ENCODE measurements at places on chromosomes 16 and 17. TPM values are rescaled to one million over a fixed set of nuclear protein-coding genes. Genes with fewer than 3 reads are reported as not detected.

The SNF8 gene
- 54.8 TPM for total RNA-seq

The FNDC8 gene
- total RNA-seq, result not detected

The MT1G gene
- 45.6 TPM for total RNA-seq

The CSH1 gene
- total RNA-seq, result not detected

The ITGAX gene
- total RNA-seq, result 146 TPM

The RNU2-1 gene
- 4,759 TPM for total RNA-seq

The GJD3 gene
- total RNA-seq, result not detected

The GINS2 gene
- 55.6 TPM for total RNA-seq

- no peak overlapping the region for H3K4me3 ChIP-seq
- DNase-seq, result peak; percentile 66
- H3K4me1 ChIP-seq, result no peaks in the 10 kb centered on the region
- no peaks in the 10 kb centered on the region for H3K36me3 ChIP-seq
- no peak overlapping the region for H3K27ac ChIP-seq
- peaks cover 14% of the 10 kb centered on the region for H3K27me3 ChIP-seq
These were observed 28.8 kb upstream of the GINS2 start for GRCh38 chr16:85717393-85718152.

DNA sequence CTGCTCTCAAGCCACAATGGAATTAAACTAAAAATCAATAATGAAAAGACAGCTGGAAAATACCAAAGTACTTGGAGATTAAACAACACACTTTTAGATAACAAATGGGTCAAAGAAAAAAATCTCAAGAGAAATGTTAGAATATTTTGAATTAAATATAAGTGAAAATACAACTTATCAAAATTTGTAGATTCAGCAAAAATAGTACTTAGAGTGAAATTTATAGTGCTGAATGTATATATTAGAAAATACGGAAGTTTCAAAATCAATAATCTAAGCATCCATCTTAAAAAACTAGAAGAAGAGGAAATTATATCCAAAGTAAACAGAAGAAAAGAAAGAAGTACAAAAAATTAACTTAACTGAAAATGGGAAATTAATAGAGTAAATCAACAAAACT lies 179.2 kb upstream of the CDH11 start:
- no peaks in the 10 kb centered on the region for H3K36me3 ChIP-seq
- no peak overlapping the region for H3K4me3 ChIP-seq
- DNase-seq, result no peak
- no peaks in the 10 kb centered on the region for H3K4me1 ChIP-seq

DNA sequence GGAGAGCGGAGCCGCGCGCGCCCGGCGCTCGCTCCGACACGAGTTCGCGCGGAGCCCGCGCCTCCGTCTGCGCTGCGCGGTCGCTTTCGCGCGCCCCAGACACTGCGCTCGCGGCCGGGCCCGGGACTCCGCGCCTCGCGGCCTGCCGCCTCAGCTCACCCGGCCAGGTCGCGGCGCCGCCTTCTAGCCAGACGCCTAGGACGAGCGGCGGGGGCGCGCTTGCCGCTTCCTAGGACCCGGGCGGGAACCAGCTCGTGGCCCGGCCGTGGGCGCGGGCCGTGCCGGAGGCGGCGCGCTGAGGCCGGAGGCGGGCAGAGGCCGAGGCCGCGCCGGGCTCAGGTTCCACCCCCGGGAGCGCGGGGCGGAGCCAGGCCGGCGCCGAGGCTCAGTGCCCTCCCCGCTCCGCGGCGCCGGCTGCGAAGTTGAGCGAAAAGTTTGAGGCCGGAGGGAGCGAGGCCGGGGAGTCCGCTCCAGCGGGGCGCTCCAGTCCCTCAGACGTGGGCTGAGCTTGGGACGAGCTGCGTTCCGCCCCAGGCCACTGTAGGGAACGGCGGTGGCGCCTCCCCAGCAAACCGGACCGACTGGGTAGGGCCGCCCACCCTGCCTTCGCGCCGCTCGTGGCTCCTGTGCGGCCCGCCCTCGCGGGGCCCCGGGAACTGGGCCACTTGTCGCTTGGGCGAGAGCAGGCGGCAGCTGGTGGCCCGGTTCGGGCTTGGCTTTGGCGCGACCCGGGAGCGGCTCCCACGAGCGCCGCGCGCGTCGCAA lies at the start of gene SPHK1:
Gene SPHK1 (plus strand): TSS at position 388 of the 765 bp plus-strand sequence. CDS start 1,036 bp downstream, outside the sequence.
- H3K27me3 ChIP-seq, result no peaks in the 10 kb centered on the region
- peak within 1 kb of the TSS; percentile 30 for H3K27ac ChIP-seq
- peak; percentile 80 for DNase-seq
- peaks cover 15% of the 10 kb centered on the region for H3K4me1 ChIP-seq

- H3K27me3 ChIP-seq, result peaks cover 27% of the 10 kb centered on the region
- DNase-seq, result no peak
- no peak overlapping the region for H3K4me3 ChIP-seq
- H3K4me1 ChIP-seq, result no peaks in the 10 kb centered on the region
- no peak overlapping the region for H3K27ac ChIP-seq
These were observed 67.2 kb upstream of the CLEC3A start for GRCh38 chr16:77955127-77955526.

GRCh38 chr16:88390735-88391134 lies 8.0 kb downstream of the ZNF469 start:
- H3K27me3 ChIP-seq, result peaks cover 8% of the 10 kb centered on the region
- no peaks in the 10 kb centered on the region for H3K36me3 ChIP-seq
- no peaks in the 10 kb centered on the region for H3K4me1 ChIP-seq
- H3K4me3 ChIP-seq, result no peak overlapping the region

- H3K4me3 ChIP-seq, result no peak overlapping the region
- no peaks in the 10 kb centered on the region for H3K27me3 ChIP-seq
- no peaks in the 10 kb centered on the region for H3K36me3 ChIP-seq
- H3K4me1 ChIP-seq, result no peaks in the 10 kb centered on the region
- no peak overlapping the region for H3K27ac ChIP-seq
These were observed 393.1 kb upstream of the SOX9 start for GRCh38 chr17:71727723-71728122.

GRCh38 chr17:33241390-33241789 lies 51.7 kb downstream of the ASIC2 start:
- no peak overlapping the region for H3K4me3 ChIP-seq
- no peaks in the 10 kb centered on the region for H3K4me1 ChIP-seq
- peaks cover 20% of the 10 kb centered on the region for H3K27me3 ChIP-seq

GRCh38 chr17:992933-993332 lies 4.0 kb upstream of the TIMM22 start:
- H3K36me3 ChIP-seq, result peaks cover 9% of the 10 kb centered on the region
- no peak overlapping the region for H3K4me3 ChIP-seq
- no peaks in the 10 kb centered on the region for H3K27me3 ChIP-seq
- no peak overlapping the region for H3K27ac ChIP-seq
- DNase-seq, result no peak
- H3K4me1 ChIP-seq, result peaks cover 5% of the 10 kb centered on the region

DNA sequence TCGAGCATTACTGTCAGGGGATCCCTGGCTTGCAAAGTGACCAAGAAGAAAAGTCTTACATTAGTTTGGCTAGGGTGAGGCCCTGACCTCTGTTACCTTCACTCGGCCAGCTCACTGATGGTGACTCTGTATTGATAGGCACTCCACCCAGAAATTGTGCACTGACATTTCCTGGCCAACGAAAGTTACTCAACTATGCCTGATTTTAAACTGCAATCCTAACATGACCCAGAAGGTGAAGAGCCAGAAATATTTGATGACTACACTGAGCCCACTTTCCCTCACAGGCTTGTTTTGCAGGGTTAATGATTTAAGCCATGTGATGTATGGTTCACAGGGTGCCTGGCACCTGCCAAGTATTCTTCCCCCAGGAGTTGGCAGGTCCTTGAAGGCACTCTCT lies 208.2 kb upstream of the MAF start:
- H3K4me3 ChIP-seq, result no peak overlapping the region
- DNase-seq, result no peak

- H3K27me3 ChIP-seq, result no peaks in the 10 kb centered on the region
- no peak overlapping the region for H3K4me3 ChIP-seq
- no peak overlapping the region for H3K27ac ChIP-seq
- H3K4me1 ChIP-seq, result no peaks in the 10 kb centered on the region
These were observed 841.5 kb downstream of the CDH11 start for GRCh38 chr16:64280317-64280716.

- DNase-seq, result no peak
- peaks cover 11% of the 10 kb centered on the region for H3K4me1 ChIP-seq
- H3K27me3 ChIP-seq, result peaks cover 9% of the 10 kb centered on the region
- no peak overlapping the region for H3K4me3 ChIP-seq
- H3K27ac ChIP-seq, result no peak overlapping the region
These were observed 21.8 kb upstream of the GNG13 start for GRCh38 chr16:822174-822908.

DNA sequence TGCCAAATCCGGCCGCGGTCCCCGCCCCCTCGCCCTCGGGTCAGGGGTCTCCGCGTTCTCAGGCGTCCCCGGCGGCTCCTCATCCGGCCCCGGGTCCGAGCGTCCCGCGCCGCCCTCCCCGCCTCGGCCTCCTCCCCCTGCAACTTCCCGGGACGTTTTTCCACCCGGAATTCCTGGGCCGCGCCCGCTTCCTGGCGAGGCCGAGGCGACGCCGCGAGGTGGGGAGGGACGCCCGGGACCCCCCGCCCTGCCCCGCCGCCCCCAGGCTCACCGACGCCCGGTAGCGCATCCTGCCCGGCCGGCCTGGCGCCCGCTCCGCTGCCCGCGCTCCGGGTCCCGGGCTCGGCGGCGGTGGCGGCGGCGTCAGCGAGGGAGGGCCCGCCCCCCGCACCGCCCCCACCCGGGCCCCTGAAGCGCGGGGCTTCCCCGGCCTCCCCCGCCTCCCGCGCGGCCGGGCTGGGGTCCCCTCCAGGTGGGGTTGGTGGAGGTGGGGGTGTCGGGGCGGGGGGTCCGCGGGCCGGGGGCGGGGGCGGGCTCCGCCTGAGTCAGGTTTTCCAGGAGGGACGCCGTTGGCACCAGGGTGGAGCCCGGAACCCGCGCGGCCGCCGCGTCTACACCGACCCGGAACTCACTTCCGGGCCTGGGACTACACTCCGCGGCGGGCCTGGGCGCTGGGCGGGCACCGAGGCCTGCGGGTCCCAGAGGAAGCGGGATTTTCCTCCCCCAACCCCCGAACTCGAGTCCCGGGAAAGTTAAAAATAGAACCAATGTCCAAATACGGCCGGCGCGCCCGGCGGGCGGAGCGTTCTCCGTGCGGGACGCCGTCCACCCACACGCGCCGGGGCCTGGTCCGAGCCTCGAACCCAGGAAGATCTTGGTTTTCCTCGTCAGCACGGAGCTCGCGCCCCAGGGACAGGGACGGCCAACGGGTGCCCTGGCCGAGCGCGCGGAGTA lies 6.8 kb downstream of the MYO1C start:
- peaks cover 4% of the 10 kb centered on the region for H3K36me3 ChIP-seq
- peaks cover 31% of the 10 kb centered on the region for H3K4me1 ChIP-seq
- peaks cover 6% of the 10 kb centered on the region for H3K27me3 ChIP-seq
- no peak overlapping the region for H3K27ac ChIP-seq
- DNase-seq, result peak; percentile 78

DNA sequence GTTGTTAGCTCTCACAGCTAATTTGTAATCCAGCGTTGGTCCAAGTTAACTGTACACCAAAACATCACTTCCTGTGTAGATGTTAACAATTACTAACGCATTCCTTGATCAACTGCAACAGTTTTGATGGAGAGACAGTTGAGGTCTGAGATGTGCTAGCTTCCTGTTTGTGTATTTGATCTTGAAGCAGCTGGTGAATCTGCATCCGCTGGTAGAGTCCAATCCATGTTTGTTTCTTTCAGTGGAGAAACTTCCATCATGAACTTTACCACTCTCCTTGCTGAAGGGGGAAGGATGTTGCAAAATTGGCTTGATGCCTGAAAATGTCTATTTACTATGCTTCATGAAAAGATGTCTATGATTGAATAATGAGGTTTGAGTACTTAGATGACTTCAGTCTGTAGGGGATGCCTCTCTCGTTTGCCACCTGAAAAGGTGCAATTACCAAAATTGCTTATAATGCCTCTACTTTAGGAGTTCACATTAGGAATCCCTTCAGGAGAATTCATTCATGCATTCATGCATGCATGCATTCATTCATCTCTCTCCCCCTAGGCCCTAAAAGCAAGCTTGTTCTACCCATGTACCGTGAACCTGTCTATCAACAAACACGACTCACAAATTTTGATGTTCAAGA lies 39.6 kb upstream of the ZKSCAN2 start:
- no peak overlapping the region for H3K4me3 ChIP-seq
- no peaks in the 10 kb centered on the region for H3K4me1 ChIP-seq
- DNase-seq, result no peak
- H3K27ac ChIP-seq, result no peak overlapping the region

DNA sequence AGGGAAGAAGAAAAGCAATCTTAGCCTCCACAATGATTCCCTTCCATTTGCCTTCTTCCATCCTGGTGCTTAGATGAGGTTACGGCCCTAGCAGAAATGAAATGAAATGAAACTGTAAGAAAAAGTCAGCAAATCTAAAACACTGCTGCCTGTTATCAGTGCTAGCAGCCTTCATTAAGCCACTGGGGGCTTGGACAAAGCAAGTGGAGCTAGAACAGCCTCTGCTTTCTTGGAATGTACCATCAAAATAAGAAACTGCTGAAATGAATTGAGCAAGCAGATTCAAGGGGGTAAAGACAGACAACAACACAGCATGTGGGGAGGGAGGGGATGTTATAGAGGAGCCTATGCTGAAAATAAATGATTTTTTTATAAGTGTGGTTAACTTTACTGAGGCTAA lies 5.1 kb downstream of the ANKFN1 start:
- H3K36me3 ChIP-seq, result no peaks in the 10 kb centered on the region
- H3K27me3 ChIP-seq, result peaks cover 18% of the 10 kb centered on the region
- no peaks in the 10 kb centered on the region for H3K4me1 ChIP-seq
- no peak for DNase-seq

DNA sequence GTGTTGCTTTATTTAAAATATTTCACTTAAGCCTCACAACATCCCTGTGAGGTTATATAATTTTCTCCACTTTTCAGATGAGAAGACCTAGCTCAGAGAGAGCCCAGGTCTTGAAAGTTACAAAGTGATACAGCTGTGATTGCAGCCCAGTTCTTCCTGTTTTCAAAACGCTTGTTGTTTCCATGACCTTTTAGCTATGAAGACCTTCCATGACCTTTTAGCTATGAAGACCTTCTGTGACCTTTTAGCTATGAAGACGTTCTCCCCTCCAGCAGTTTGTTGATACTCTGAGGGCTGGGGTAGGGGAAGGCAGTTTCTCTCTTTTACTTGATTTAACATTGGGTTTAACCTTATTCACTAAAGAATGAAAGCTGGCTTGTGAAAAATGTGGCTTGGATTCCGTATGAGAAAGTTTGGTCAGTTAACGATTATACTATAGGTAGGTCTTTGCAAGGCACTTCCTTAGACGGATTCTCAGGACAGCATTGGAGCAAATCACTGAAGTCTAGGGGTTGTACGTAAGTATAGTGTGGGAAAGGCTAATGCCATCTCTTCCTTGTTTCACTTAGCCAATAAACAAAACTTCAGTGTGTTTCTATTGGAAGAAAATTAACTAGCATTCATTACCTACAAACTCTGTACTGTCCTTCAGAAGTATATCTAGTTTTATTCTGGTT lies 20.7 kb downstream of the PHKB start:
- no peak overlapping the region for H3K4me3 ChIP-seq
- H3K27me3 ChIP-seq, result no peaks in the 10 kb centered on the region
- H3K4me1 ChIP-seq, result peaks cover 42% of the 10 kb centered on the region
- H3K27ac ChIP-seq, result no peak overlapping the region
- no peaks in the 10 kb centered on the region for H3K36me3 ChIP-seq
- no peak for DNase-seq

GRCh38 chr17:74213861-74214391 lies 555 bp downstream of the TTYH2 start:
- H3K27ac ChIP-seq, result no peak overlapping the region
- no peaks in the 10 kb centered on the region for H3K27me3 ChIP-seq
- peaks cover 56% of the 10 kb centered on the region for H3K4me1 ChIP-seq
- H3K4me3 ChIP-seq, result peak overlapping the region; percentile 85
- peak; percentile 21 for DNase-seq

GRCh38 chr17:59342681-59343131 lies 11.3 kb downstream of the YPEL2 start:
- H3K27ac ChIP-seq, result peak overlapping the region; percentile 88
- no peaks in the 10 kb centered on the region for H3K36me3 ChIP-seq
- no peaks in the 10 kb centered on the region for H3K27me3 ChIP-seq
- H3K4me1 ChIP-seq, result peaks cover 49% of the 10 kb centered on the region
